ENCODE measurements at places on chromosomes 1 and 21.
A peak's percentile ranks its signal among the peaks of the same experiment; 100 is the strongest.

- no peak for DNase-seq
These were observed 54.3 kb upstream of the EPHA8 start for GRCh38 chr1:22508991-22509390.

DNA sequence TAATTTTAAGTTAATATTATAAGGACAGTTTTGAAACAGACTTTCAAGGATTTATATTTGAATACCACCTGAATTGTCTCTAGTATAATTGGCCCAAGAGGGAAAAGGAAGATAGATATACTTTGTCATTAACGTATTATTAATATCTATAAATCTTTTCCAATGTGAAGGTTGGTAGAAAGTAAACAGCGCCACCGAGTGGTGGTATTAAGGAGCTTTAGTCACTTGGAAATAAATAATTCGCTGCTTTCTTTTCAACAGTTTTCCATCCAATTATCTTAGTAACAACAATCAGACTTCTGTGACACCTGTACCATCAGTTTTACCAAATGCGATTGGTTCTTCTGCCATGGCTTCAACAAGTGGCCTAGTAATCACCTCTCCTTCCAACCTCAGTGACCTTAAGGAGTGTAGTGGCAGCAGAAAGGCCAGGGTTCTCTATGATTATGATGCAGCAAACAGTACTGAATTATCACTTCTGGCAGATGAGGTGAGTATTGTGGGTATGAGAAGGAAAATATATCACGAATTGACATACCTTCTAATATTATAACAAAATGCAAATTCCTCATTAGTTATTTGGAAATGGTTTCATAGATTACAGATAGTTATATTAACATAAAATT, 37.7 kb downstream of the SH3GLB1 start:
- DNase-seq = no peak

GRCh38 chr1:87820668-87821334, 492.1 kb downstream of the LMO4 start:
- DNase-seq = no peak

DNA sequence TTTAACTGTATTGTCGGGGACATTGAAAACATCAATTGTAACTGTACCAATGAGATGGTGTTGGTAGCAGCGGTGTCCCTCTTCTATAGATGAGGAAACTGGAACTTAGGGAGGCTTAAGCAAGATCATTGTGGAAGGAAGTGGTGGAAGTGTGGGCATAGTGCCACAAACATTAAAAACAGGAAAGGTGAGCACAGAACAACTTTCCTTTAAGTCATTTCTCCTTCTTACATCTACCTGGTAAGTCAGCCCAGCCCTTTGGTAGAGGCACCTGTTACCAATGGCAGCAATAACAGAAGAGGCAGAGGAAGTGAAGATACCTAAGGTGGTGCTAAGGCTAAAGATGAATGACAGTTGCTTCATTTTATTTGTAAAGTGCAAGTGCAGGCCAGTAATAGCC, 12.0 kb upstream of the CTSS start:
- DNase-seq = no peak

DNA sequence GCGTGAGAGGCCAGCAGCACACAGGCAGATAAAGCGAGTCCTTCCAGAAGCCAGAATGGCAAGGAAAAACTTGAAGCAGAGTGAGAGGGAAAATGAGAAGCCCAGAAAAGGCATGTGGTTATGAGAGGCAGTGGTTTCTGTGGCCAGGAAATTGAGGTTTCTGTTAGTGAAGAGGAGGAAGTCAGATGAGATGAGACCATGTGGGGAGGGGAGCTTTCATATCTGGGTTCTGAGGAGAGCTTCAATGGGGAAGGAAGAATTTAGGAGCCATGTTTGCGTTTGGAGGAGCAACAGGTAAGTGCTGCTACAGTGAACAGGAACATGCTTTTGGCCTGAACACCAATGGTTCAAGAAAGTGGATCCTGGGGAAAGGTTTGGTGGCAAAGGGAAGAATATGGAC, 6.1 kb upstream of the CD1A start:
- no peak for DNase-seq

DNA sequence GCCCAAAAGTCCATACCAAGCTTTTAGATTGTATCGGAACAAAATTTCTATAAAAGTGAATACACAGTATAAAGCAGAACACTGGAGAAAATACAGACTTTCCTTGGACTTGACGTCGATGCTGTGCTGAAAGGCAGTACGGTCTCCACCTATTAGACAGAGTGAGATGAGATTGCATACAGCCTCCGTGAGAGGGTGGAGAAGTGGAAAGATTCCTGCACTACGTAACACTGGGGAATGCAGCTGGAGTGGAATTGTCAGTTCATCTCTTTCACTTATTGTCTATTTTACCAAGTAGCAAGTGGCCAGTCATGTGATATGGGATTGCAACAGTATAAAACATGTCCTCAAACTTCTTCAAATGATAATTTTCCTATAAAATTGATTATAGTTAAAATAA, 209.5 kb downstream of the ZP4 start:
- no peak for DNase-seq

DNA sequence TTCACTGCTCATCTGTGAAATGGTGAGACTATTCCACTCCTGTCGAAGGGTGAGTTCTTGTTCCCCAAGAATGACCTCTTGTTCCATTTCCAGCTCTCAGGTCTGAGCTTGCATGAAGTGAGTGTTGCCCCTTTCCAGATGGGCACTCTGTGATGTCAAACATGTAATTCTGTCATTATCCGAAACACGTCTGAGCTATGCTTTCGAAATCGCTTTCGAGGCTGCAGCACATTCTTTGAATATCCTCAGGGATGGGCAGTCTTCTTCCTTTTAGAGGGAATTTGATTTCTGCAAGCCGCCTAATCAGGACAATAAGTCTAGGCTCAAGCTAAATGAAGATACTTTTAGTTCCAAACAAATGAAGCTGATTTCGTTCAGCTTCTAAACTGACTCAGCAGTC, 15.1 kb downstream of the NFASC start:
- DNase-seq = no peak

- DNase-seq = no peak
These were observed 732 bp downstream of the ABCG1 start for GRCh38 chr21:42219606-42220137.

DNA sequence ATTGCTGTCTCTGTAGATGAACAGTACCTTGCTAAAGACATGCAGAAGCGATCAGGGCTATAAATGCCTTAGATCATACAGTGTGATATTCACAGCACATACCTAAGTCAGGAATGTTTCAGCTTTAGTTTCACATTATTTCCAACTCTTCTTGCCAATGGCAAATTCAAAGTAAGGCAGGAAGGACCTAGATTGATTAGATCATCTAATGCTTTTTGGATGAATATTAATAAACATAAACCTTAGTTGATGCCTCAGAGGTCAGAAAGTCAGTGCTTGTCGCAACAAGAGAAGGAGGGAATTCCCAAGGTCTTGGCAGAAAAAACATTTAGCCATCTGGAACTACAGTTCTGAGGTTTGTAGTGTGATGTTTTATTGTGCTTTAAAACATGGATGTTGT, 122.3 kb downstream of the TNFSF18 start:
- no peak for DNase-seq

- DNase-seq = no peak
These were observed 9.1 kb downstream of the PRPF38A start for GRCh38 chr1:52413410-52413989.

DNA sequence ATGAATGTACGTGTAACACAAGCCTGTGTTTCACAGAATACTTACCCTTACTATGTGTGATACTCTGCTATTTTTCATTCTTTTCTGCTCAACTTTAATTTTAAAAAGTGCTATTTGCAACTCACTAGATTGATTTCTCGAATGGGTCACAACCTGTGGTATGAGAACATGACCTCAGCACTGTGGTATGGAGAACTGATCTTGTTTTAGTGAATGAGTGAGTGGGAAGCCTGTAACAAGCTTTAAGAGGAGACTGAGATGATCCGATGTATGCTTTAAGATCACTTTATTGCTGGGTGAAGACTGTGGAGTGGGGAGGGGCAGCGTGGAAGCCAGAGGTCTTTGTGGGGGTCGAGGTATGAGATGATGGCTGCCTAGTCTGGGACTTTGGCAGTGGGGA, 21.6 kb downstream of the MECR start:
- DNase-seq = no peak

- DNase-seq = no peak
These were observed 343.2 kb downstream of the OLFM3 start for GRCh38 chr1:101653482-101653946.

DNA sequence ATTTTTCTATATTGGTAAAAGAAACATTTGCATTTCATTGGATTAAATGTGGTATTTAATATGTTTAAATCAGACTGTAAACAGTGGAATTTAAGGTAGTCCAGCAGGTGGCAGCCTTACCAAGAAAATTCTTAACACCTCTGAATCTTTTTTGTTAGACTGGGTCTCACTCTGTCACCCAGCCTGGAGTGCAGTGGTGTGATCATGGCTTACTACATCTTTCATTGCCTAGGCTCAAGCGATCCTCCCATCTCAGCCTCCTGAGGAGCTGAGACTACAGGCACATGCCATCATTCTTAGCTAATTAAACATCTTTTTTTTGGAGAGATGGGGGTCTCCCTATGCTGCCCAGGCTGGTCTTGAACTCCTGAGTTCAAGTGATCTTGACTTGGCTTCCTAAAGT, 98.8 kb downstream of the RABGAP1L start:
- peak; percentile 23 for DNase-seq

DNA sequence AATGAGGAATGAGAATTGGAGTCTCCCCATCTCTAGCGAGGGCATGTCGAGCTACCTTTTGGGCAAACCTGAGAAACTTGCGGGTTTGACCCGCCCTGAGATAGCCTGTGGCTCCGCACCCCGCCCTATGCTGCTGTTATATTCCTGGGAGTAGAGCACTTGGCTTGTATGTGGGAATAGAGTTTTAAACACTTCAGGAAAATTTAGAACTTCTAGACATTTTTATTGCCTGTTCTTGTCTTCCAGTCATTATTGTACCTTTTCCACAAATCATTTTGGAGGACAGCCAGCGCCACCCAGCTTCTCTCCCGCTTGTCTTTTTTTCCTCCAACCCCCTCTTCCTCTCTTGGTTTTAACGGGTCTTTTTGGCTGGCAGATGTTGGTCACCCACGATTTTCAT, 738 bp downstream of the GNPAT start:
- peak; percentile 1 for DNase-seq

Measured in activated CD4-positive, alpha-beta T cell treated with anti-CD3 and anti-CD28 coated beads for 24 hours (primary cell).